Fibroblast of skin of abdomen (primary cell): ENCODE measurements at places on chromosomes 7 and 10.

- no peak for DNase-seq
Measured at GRCh38 chr7:87530126-87530525, 54.6 kb upstream of the ABCB4 start.

- DNase-seq = no peak
Measured at GRCh38 chr7:52006674-52007073, 690.1 kb upstream of the COBL start.

DNA sequence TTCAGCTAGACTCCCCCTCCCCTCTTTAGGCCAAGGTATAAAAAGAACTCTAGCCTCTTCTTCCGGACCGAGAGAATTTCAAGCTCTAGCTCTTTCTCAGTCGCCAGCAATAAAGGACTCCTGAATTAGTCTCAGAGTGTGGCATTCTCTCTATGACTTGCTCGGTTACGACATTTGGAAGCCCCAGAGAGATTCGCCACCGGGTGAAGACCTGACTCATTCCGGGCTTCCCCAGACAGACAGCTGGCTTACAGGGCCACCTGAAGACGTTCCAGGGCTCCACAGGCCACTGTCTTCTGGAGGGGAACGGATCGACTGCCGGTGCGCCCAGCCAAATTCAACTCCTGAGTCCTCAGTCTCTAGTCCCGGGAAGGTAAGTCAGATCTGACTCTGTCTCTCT, at the start of gene AKR1B15:
Gene AKR1B15 (plus strand): TSS at position 234 of the 400 bp plus-strand sequence. CDS start 15,510 bp downstream, outside the sequence.
- DNase-seq = peak; percentile 23

DNA sequence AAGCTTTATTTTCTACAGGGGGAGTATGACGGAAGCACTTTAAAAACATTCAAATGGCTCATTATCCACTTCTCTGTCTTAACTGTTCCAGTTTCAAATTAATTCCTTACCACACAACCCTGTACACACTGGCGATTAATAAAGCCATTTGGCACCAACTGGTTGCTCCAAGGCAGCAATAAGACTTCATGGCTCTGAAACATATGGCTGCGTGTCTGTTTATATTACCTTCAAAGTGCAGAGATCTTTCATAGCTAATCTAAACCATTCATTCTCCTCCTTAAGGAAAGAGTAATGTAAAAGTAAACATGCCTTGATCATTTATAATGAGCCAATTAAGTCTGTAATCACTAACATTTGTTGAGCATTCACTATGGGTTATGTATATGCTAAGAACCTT, 325.7 kb downstream of the PARD3 start:
- DNase-seq = peak; percentile 36

- DNase-seq = no peak
Measured at GRCh38 chr7:24905996-24906770, 73.8 kb downstream of the OSBPL3 start.

- DNase-seq = no peak
Measured at GRCh38 chr7:127478024-127478355, 85.5 kb upstream of the ZNF800 start.

DNA sequence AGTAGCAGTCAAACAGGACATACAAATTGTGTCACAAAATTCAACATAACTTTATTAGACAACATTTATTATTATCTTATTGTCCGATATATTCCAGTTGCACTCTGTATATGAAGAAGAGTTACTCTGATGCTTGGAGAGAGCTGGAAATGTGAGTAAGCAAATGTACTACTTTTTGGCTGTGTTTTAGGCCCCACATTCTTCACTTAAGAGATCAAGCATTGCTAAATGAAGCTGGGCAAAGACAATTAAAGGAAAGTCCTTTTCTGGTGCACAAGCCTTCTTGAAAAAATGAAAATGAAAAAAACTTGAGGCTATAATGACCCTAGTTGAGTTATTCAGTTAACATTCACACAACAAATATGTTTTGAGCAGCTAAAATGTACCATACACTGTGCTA, 26.1 kb downstream of the MYPN start:
- DNase-seq = peak; percentile 45

GRCh38 chr7:25597946-25598345, 369.7 kb upstream of the NPVF start:
- no peak for DNase-seq

- no peak for DNase-seq
Measured at GRCh38 chr7:149791-150636, 42.4 kb upstream of the FAM20C start.

DNA sequence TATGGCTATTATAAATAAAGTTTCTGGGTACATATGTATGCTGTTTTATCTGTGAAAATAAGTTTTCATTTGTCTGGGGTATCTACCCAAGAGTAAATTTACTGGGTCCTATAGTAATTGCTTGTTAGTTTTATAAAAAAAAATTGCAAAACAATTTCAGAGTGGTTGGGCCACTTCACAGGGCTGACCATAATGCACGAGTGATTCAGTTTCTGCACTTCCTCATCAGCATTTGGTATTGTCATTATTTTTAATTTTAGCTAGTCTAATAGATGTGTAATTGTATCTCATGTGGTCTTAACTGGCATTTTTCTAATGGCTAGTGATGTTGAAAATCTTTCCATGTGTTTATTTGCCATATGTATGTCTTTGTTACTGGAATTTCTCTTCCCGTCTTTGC, 452.4 kb upstream of the AKR1E2 start:
- no peak for DNase-seq

DNA sequence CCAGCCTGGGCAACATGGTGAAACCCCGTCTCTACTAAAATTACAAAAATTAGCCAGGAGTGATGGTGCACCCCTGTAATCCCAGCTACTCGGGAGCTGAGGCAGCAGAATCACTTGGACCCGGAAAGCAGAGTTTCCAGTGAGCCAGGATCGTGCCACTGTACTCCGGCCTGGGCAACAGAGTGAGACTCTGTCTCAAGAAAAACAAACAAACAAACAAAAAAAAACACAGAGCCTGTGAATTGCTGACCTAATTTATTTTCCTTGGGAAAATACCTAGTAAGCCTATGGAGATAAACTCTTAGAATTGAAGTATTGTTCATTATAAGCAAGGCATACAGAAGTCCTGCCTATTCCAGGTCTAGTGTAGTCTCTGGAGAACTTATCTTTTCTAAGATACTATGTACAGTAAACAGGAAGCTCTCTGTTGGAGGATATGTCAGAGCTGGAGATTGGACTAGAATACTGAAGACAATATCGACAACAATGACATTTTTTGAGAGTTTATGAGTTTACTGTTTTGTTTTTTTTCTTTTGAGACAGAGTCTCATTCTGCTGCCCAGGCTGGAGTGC, 14.9 kb downstream of the GTF2I start:
- no peak for DNase-seq

- no peak for DNase-seq
Measured at GRCh38 chr7:100387695-100388094, 14.4 kb downstream of the PILRA start.

DNA sequence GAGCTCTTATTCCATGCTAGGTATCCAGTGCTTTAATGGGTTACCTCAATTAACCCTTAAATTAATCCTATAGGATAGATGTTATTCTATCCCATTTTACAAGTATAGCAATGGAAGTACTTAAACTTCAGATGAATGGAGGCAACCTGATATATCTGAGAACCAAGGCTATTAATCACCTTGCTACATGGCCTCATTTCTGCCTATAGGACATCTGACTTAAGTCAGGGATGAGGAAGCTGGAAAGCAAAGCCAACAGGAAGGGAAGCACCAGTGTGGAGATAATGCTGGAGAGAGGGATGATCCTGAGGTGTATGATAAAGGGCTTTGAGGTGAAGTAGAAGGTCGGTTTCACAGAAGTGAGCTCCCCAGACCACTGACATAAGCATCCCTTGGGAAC, 132.3 kb downstream of the CHN2 start:
- no peak for DNase-seq

GRCh38 chr10:117159390-117159789, 21.3 kb upstream of the VAX1 start:
- DNase-seq = no peak

- DNase-seq = no peak
Measured at GRCh38 chr7:20741801-20742200, 44.9 kb downstream of the SP8 start.

- no peak for DNase-seq
Measured at GRCh38 chr10:45440511-45441062, 66.6 kb downstream of the ALOX5 start.

DNA sequence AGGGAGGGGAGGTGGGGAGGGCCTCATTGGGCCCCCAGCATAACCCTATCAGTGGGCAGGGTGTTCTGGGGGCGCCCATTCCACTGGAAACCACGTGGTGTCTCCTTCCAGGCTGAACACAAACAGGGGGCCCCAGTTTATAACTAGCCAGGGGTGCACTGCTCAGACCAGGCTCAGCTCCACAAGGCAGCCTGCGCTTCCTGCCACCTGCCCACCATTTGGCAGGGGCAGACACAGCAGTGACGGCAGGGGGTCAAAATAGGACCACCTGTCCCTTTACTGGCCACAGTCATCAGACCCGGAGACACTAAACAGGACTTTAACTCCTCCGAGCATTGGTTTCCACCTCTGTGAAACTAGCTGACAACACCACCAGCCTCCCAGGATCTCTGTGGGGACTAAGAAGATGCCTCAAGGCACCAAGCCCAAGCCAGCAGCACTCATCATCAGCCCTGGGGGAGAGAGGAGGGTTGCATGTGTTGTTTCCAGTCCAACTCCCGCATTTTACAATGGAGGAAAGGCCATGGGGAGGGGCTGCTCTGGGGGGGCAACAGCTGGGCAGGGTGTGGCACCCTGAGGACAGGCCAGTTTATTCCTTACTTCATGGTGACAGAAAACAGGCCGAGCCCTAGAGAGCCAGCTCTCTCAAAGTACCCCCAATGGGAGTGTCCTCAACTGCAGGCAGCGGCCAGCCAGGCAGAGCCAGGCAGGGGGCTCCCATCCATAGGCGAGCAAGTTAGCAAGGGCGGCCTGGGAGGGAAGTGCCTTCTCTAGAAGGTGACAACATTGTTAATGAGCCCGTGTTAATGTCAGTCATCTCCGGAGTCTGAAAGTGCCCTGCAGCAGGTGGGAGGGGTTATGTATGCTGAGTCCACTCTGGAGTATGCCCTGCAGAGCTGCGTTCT, 127.6 kb downstream of the TNS3 start:
- no peak for DNase-seq

DNA sequence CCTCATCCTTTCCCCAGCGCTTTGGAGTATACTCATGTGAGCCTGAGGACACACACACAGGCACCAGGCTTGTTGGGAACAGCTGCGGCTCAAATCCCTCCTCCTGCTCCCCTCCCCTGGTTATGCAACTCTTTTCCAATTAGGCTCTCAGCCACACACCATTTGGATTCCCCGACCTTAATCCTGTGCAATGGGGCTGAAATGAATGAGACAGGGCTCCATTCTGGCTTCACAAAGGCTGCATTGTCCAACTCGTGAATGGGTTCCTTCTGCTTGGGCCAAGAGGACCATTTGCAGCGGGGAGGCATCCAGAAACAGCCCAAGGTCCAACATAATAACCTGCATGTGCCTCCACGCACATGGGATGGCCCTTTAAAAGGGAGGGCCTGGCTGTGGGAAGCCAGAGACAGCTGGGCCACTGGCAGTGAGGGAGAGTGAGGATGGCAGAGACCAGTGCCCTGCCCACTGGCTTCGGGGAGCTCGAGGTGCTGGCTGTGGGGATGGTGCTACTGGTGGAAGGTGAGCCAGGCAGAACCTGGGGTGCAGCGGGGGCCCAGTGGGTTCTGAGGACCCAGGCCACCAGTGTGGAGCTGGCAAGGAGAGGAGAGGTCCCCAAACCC, at the start of gene RGR:
Gene RGR (plus strand): TSS at position 403 of the 620 bp plus-strand sequence. CDS start 38 bp downstream, at position 441.
- no peak for DNase-seq

DNA sequence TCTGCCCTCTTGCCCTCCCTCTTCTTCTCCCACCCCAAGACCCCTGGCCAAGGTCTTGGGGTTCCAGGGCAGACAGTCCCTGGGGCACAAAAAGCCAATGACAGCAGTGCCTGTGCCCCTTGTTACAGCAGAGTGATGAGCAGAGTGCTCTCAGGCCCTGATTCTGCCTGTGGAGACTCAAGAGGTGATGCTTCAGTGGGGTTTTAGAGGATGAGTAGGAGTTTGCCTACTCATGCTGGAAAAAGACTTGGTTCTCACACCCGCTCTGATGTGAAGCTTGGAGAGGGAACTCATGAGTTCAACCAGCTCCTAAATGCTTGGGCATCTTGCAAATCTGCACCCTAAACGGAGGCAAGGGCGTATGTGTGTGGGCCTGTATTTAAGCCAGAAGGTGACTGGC, 58.2 kb downstream of the CAMK2B start:
- no peak for DNase-seq

DNA sequence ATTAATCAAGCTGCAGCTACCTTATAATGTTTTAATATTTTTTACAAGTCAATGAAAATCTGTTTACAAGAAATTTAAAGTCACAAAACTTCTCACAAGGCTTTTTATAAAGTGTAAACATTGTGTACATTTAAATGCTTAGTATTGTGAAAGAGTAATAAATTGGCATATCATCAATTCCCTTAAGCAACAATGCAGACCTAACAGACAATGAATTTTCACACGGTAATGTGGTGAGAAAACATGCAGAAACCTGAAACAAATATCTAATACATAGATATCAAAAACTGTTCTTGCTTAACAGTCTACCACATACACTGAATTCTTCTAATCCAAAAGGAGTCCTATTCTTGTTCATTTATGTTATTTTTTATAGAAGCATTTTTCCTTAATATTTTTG, 220.7 kb downstream of the CRPPA start:
- no peak for DNase-seq

GRCh38 chr7:69260023-69260422, 338.3 kb upstream of the AUTS2 start:
- DNase-seq = no peak

GRCh38 chr10:125799451-125800182, 23.4 kb downstream of the UROS start:
- DNase-seq = no peak

DNA sequence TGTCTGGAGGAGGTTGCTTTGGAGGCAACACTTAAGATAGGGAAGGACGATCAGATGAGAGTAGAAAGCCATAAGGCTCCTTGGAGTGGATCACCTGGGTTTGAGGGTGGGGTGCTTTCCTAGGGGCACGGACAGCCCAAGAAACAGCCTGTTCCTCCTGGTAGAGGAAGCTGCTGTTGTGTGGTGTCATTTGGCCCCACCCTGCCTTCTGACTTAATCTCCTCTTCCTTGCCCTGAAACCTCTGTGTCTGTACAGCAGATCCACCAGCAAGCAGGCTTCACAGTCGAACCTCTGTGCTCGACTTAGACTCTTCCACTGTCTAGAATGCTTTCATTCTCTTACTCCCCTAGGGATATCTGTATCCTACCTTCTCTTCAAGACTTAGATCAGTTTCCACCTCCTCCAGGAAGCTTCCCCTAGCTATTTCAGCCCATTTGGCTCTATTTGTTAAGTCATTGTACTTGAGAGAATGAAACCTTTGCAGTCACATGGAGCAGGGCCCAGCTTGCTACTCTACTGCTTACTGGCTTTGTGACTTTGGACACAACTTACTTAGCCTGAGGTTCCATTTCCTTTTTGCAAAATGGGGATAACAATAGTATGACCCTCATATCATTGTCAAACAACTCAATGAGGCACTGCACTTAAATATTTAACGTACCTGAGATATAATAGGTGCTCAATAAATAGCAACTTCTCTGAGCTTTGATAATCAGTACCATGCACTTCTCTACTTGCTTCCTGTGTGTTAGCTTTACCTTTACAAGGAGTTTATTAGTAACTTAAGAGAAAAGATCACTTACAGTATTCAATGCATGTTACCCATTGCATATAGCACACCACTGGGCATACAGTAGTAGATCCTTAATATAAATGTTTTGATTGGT, 5.0 kb downstream of the MXI1 start:
- DNase-seq = no peak

GRCh38 chr7:832167-832967, at the start of gene SUN1:
TSS of gene SUN1 (plus strand) at chr7:832476. CDS start at chr7:832525, 49 bp downstream.
- DNase-seq = peak; percentile 40

- DNase-seq = no peak
Measured at GRCh38 chr10:51905032-51905431, 205.6 kb upstream of the CSTF2T start.

GRCh38 chr10:33212061-33212748, 122.3 kb downstream of the NRP1 start:
- DNase-seq = no peak
